ENCODE measurements at places on chromosomes 5 and 9.
A peak's percentile ranks its signal among the peaks of the same experiment; 100 is the strongest.

DNA sequence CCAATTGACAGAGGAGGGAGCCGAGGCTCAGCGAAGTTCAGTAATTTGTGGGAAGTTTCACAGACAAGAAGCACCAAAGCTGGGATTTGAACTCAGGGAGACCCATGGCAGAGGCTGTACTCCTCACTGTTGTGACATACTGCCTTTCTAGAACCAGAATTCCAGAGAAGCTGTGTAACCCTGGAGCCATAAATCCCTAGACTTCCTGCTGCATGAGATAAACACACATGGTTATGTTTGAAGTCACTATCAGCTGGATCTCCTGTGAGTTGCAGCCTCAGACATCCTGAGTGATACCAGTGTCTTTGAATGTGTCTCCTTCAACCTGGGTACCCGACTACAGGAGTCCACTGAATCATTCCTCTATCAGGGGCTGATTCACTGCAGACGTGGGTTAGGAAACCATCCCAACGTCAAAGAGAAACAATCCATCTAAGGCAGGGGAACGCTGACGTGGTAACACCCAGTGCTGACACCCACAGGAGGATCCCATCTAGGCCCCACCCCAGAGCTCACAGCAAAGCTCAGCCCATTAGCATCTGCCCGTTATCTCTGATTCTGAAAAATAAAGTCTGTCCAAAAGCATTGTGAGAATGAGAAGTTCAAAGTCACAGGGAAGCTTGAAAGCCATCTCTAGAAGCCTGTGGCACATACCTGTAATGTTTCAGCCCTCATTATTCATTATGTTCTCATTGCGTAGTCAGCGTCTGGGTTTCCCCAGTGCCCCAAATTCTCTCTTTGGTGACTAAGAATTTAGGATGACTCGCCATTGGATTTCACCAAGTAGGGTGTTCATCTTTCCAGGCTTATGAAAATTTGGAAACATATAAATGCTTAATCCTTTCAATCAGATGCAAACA, 36.3 kb upstream of the BASP1 start:
- no peak for DNase-seq

- no peak for DNase-seq
These were observed 35.1 kb downstream of the NDST1 start for GRCh38 chr5:150542933-150543445.

- DNase-seq = peak; percentile 36
These were observed 56.7 kb upstream of the SLC28A3 start for GRCh38 chr9:84397151-84397728.

- no peak for DNase-seq
These were observed 232.8 kb downstream of the TLE1 start for GRCh38 chr9:81456431-81457006.

DNA sequence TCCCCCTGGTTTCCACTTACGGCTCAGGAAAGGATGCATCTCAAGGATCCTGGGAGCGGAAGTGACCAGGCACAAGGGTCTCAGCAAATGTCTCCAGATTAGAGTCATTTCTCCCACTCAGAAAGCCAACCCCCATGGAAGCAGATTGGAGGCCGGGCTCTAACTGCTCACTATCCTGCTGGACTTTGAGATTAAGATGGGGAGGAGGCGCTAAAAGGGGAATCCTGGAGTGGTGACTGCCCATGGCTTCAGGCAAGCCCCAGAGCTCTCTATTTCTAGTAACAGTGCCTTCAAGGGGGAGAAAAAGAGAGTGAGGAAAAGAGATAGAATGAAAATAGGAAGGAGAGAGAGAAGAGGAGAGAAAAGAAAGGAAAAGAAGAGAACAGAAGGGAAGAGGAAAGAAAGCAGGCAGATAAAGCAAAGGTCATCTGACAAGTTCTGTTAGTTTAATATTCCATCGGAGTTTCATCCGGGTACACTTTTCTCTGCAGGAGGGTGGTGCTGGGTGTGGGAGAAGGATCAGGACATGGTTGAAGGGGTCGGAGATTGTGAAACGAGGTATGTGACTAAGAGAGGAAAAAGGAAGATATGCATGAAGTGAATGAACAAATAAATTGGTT, at the start of gene AGXT2:
TSS of gene AGXT2 (minus strand) at position 165 of the 620 bp plus-strand sequence. CDS start at position 108, 57 bp downstream.
- DNase-seq = no peak

GRCh38 chr5:158560170-158560569, 539.5 kb downstream of the EBF1 start:
- no peak for DNase-seq

- no peak for DNase-seq
These were observed 535.8 kb downstream of the EBF1 start for GRCh38 chr5:158563760-158564390.

DNA sequence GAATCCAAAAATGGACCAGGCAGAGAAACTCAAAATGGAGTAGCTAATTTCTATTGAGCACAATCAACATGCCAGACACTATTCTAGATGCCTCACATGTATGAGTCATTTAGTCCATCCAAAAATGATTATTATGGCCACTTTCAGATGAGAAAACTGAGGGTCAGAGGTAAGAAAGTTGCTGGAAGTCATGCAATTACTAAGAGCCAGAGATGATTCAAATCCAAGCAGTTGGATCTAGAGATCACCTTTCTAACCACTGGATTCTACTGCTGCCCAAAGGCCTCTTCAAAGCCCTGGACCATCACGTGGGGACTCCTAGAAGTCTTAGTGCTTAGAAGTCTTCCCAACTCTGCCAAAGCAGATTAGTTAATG, 51.8 kb upstream of the HMHB1 start:
- DNase-seq = no peak

- no peak for DNase-seq
These were observed 3.9 kb upstream of the RABL6 start for GRCh38 chr9:136803551-136804508.

DNA sequence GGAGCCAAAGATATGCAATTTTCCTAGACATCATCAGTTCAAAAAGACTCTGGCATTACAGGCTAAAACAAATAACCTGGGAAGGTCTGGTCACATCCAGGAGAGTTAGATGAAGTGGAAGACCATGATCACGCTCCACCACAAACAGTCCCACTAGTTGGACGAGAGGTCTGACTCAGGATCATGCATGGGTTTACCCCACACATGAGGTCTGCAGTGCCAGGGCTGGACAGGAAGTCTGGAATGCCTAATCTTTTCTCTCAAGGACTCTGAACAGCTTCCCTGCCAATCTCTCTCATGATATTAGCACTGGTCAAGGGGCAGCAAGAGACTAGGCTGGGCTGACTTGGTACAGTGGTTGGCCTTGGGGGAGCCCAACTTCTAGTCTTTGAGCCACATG, 7.1 kb downstream of the PRUNE2 start:
- no peak for DNase-seq

GRCh38 chr5:178186427-178186826, 744 bp downstream of the GMCL2 start:
- DNase-seq = no peak

- no peak for DNase-seq
These were observed 79.3 kb upstream of the ZNF618 start for GRCh38 chr9:113796646-113797426.

- no peak for DNase-seq
These were observed 13.3 kb upstream of the PITX1 start for GRCh38 chr5:135047347-135047695.

DNA sequence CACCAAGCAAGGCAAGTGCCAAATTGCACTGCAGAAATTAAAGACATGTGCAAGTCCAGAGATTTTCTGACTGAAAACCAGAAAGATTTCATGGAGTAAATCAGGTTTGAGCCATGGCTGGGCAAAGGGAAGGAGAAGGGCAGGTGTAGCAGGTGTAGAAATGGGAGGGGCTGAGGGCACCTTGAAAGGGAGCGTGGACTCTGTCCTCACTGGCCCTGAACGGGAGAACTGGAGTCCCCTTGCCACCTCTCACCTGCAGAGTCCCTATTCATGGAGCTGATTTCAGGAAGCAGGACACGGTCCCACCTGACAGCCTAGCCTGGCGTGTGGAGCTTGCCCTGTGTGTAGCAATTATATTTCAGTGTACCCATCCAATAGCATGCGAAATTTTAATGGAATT, 46.3 kb downstream of the UBE2QL1 start:
- no peak for DNase-seq

DNA sequence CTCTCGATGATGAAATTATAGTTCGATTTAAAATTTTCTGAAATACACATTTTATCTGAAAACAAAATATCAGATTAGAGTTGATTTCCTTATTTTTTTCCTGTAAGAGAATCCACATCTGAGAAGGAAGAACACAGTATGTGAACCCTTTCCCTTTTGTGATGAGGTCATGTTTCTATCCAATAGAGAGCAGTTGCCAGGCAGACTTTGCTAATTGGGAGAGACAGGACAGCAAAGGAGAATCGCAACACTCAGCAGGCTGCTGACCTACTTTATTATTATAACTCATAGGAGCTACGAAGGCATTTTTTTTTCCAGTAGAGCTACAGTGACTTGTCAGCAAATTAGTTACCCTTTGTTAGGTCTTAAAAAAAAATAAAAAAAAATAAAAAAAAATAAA, 242.1 kb downstream of the HCN1 start:
- DNase-seq = no peak
